ENCODE measurements at places on chromosomes 3 and 15.

- no peak for DNase-seq
These were observed 391.9 kb upstream of the THRB start for GRCh38 chr3:24886501-24886900.

- DNase-seq: no peak
These were observed 459.2 kb upstream of the ALCAM start for GRCh38 chr3:104907507-104907906.

- DNase-seq: no peak
These were observed 22.2 kb downstream of the IQSEC1 start for GRCh38 chr3:13051066-13051465.

GRCh38 chr3:105473521-105474223 is 107.0 kb downstream of the ALCAM start:
- no peak for DNase-seq

DNA sequence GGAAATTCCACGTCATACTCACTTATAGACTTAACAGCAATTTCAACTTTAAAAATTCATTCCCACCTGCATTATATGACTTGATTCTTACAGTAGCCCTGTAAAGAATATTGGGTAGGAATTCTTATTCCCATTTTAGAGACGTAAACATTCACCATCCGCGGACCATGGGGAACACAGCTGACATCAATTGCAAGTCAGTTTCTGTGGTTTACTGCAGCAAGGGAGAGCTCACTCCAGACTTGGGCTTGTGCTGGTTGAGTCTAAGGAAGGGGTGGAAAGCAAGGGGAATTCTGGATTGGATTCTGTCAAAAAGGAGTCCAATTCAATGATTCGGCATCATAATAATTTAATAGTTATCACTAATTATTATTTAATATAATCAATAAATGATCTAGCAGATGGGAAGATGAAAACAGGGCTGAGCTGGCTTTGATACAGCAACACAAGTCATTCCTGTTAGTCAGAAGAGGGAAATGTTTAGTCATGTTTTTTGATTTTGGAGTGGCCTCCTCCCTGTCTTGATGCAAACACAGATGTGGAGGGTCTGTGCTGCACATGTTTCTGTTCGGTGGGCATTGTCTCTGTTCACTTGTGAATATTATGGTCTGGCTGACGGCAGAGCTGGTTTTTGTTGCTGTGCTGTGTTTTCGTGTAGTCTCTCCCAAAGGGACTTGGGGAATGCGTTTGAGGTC is 9.7 kb downstream of the LIPC start:
- DNase-seq: no peak

GRCh38 chr3:122055215-122055614 is at the start of gene CD86:
CD86 (plus strand) TSS chr3:122055362; CDS start chr3:122055490, 128 bp downstream.
- no peak for DNase-seq

DNA sequence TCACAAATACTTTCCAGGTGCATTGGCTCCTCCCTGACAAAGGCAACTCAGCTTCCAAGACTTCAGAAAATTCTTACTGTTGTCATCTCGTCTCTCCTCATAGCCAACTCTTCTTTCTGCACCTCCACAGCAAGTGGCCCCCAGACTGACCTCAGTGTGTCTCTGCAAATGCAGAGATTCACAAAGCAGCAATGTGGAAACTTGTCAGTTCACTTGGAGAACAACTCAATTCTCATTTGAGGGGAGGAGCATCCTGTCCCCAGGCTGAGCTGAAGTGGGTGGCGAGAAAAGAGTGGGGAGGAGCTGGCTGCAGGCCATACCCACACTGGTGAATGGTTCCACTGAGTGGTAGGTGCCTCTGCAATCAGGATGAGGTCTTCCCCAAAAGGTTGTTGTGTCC is 248.7 kb upstream of the IL12A start:
- DNase-seq: no peak

DNA sequence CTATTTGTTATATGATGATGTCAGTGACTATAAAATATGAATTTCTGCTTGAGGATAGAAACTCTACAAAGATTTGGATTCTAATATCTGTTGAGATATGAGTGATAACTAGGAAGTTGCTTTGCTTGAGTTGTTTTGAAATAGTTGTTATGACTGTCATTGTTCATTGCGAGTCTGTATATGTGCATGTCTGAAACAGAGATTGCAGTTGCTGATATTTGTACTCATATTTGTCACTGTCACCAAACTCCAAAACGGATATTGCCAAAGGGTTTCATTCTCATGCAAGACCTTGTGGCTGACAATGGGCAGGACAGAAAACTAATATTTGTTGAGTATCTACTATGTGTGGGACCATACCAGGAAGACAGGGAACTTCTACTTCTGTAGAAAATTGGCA is 240.2 kb downstream of the CD47 start:
- no peak for DNase-seq

DNA sequence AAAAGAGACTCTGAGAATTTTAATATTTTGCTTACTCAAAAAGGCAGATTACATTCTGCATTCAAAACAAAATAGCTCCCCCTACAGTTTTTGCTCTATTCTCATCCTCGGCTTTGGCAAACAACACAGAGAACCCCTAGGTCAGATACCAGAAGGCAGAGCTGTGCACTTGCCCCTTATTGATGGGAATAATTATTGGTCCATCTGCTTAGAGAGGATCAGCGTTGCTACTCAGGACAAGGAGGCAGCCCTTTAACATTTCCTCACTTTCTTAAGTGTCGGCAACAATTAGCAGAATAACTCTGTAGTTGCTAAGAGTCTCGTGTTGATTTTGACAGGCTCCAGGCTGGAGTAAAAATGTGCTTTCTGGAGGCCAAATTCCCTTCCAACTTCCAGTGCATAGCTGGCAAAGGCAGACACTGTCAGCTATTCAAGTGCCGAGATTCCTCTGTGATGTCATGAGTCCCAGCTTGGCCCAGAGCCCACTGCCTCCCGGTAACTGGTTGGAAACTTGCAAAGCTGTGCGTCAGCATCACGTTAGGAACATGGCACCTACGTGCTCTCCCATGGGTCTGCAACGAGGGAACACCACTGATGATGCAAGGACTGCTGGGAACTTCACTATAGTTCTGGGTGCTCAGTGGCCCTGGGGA is 482.7 kb upstream of the ADAMTS9 start:
- DNase-seq: no peak

GRCh38 chr15:51863131-51863530 is 33.7 kb downstream of the TMOD3 start:
- DNase-seq: no peak

DNA sequence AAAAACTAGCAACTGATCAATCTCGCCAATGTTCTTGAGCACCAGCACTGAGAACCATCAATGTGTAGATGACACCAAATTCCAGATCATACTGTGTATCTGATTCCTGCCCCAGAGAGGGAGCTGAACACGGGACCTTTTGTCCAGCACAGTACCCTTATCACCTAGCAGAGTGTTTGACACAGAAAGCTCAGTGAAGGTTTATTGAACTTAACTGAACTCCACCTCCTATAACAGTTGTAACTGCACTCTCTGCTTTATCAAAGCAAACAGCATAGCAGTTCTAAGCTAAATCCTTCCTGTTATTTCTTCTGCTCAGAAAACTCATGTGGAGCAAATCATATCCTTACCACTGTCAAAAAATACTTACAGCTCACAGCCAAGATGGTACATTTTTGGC is 183.4 kb upstream of the SLCO3A1 start:
- no peak for DNase-seq

DNA sequence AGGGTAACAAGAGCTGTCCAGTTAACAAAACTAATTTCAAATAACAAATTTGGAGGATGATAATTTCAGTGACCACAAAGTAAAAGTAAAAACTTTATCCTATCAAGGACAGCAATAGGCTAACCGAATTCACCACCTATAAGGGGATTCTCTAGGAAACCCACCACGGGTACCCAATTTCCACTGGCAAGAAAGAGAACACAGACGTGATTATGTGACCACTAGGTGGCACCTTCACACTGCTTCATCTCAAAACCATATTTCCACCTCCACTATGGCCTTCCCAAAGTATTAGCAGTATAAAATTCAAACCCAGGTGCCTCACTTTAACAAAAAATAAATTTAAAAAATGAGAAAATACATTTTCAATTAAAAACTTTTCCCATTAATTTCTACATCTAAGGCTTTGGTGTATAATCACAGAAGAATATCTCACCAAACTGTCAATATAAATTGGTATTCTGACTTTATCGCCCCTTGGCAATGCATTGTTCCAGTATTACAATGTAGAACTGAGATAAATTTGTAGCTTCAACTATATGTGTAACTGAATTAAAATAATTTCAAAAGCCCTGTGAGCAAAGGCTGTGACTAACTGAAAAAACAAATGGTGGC is 96.5 kb downstream of the FSIP1 start:
- DNase-seq: peak; percentile 2

- DNase-seq: no peak
These were observed 64.7 kb downstream of the OXSM start for GRCh38 chr3:25854635-25855034.

- no peak for DNase-seq
These were observed 35.5 kb downstream of the UBE2E2 start for GRCh38 chr3:23238578-23238977.

DNA sequence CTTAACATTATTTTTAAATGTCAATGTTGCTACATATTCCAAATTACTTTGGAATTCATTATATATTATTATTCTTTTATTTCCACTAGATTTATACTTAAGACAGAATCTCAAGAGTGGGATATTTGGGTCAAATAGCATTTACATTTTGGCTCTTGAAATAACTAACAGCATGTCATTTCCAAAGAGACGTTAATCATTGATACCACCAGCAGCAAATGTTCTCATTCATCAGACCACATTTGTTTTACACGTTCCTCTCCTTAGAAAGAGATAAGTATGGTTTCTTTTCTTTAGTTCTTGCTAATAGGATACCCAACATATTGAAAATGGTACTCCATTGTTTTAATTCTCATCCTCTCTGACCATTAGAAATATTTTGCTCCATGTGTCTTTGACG is 229.8 kb downstream of the LPP start:
- no peak for DNase-seq

DNA sequence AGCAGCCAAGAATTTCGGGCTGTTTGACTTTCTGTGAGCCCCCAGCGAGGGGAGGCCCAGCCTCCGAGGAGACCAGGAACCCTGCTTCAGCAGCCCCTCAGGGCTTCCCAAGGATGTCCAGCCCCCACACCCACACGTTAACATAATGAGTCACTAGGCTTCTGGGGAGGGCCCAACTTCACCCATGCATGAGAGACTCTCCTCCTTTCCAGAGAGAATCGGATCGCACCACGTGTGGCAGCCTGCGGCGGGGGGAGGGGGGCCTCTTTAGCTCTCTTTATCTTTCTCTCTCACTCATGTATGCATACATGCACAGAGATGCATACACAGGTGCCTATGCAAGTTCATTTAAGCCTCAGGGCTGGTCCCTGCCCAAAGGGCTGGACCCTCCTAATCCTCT is 3.1 kb upstream of the AP2M1 start:
- no peak for DNase-seq

DNA sequence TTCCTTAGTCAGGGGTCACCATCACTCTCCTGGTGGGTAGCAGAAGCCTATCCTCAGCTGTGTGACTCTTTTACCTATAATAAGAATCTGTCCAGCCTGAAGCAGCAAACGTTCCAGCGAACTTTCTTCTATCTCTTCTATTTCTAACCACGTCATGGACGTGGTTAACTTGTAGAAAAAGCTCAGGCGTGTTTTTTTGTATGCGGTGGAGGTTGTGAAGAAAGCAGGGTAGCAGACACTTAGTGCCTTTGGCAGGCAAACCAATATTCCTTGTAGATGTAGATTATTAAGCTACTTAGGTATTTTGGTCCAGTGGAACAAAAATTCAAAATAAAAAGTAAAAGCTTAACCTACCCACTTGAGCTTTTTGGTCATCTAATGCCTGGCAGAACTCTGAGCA is 31.8 kb upstream of the GPR171 start:
- no peak for DNase-seq

GRCh38 chr3:29346828-29347227 is 66.0 kb downstream of the RBMS3 start:
- no peak for DNase-seq

DNA sequence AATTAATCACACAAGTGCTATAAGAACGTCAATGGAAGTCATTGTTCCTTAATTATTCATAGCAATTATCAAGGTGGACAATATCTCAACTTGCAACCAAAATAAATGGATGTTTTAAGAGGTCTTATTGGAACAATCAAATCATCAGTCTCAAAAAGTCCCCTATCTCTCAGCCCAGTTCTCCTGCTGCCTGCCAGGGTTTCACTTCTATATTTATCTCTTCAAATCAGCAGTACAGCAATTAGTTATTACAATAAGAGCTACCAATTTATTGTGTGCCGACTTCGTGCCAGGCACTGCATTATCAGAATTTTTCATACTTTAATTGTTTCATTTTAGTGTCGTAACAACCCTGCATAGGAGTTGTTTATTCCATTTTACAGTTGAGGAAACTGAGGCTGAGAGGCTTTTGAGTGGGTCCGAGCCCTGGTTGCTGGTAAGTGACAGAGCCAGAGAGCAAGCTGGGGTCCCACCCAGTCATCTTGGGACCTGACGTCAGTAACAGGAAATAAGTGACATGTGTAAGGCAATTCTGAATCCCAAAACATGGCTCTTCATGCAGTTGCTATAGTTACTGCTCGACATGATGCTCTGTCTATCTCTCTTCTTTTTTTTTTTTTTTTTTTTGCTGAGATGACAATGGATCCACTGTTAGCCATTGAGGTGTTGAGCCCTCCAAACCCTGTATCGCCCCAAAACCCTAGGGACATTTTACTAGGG is 8.8 kb upstream of the KCTD6 start:
- DNase-seq: no peak

GRCh38 chr3:189297932-189298331 is 126.2 kb downstream of the TPRG1 start:
- no peak for DNase-seq

DNA sequence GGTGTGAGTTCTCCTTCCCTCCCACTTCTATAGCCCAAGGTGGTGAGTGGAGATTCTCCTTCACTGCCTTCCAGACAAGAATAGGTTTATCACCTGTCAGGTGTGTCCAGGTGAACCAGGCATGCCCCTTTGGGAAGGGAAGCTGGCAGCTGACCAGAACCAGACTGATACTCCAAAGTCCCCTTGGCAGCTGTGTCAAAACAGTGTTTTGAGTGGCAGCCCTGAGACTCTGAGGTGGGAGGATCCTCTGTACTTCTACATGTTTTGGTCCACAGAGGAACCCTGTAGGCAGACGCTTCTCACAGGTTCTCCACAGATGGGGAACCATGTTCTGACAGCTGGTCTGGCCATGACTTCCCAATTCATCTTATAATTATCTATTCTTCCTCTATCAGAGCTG is 30.1 kb downstream of the ISL2 start:
- no peak for DNase-seq
